Gastroesophageal sphincter (tissue), 4 donors: ENCODE measurements at places on chromosomes 6 and 20.

DNA sequence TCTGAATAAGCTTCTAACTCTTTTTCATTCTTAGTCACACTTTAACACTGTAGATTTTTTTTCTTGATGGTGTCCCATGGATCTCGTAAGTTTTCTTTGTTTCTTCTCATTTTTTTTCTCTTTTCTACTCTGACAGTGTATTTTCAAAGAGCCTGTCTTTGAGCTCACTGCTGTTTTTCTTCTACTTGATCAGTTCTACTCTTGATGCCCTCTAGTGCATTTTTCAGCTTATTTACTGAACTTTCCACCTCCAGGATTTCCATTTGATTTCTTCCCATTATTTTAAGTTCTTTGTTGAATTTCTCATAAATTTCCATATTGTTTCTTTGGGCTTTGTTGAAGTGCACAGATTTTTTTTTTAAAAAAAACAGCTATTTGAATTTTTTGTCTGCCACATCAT is 2641.1 kb upstream of the DEFB115 start:
- H3K36me3 ChIP-seq = no peaks in the 10 kb centered on the region
- H3K4me3 ChIP-seq = no peak overlapping the region
- no peaks in the 10 kb centered on the region for H3K4me1 ChIP-seq
- no peaks in the 10 kb centered on the region for H3K27me3 ChIP-seq
- ATAC-seq = no peak
- H3K27ac ChIP-seq = no peak overlapping the region

DNA sequence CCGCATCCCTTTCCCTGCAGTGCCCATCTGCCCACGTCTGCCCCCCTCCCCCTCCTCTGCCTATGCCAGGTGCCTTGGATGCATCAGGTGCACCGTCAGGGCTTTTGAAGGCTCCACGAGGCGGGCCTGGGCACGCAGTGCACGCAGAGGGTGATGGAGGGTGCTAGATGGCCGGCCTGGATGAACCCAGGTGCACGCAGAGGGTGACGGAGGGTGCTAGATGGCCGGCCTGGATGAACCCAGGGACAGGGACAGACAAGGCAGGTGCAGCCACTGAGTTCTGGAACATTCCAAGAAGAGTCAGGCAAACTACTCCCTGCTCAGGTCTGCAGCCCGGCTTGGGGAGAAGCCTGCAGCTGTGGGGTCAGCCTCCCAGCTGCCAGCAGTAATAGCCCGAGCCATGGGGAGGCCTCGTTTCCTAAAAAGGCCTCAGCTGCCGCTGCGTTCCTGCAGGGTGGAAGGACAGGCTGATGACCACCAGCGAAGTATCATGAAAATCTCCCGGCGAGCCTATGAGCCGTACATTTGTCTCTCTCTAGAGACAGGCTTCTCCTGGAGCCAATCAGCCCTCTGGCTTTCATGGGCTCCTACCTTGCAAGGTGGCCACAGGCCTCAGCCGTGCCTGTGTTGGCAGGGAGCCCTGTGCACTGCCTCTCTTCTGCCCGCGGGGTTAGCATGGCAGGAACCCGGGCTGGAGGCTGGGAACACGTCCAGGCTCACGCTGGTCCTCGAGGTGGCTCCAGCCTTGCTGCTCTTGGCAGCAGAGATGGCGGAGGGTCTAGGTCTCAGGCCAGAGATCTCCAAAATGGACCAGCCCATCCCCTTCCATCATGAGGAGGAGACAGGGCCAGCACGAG is 29.6 kb downstream of the NTSR1 start:
- H3K27ac ChIP-seq = no peak overlapping the region
- no peak for ATAC-seq
- no peak overlapping the region for H3K4me3 ChIP-seq

- no peaks in the 10 kb centered on the region for H3K4me1 ChIP-seq
- no peak overlapping the region for H3K27ac ChIP-seq
- H3K4me3 ChIP-seq = no peak overlapping the region
- no peaks in the 10 kb centered on the region for H3K36me3 ChIP-seq
- H3K27me3 ChIP-seq = no peaks in the 10 kb centered on the region
Observed at GRCh38 chr6:14518515-14519217, 401.1 kb downstream of the CD83 start.

DNA sequence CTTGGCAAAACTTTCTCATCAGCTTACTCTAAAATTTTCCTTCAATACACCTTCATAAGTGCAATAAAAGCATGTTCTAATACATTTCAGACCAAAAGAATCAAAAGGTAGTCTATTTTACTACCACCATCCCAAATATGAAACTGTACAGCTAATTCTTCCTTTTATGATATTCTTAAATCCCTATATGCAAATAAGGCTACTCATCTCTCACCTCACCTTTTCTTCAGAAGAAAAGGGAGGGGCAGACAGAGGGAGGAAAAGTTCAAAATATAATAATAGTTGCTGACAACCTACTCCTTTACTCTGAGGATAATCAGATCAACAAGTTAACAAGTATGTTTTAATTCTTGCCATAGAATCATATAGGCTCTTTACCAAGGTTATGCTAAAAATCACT is 7.4 kb downstream of the C6orf120 start:
- H3K4me1 ChIP-seq = peaks cover 22% of the 10 kb centered on the region
- H3K4me3 ChIP-seq = no peak overlapping the region
- H3K36me3 ChIP-seq = peaks cover 3% of the 10 kb centered on the region
- H3K27ac ChIP-seq = no peak overlapping the region
- no peaks in the 10 kb centered on the region for H3K27me3 ChIP-seq

DNA sequence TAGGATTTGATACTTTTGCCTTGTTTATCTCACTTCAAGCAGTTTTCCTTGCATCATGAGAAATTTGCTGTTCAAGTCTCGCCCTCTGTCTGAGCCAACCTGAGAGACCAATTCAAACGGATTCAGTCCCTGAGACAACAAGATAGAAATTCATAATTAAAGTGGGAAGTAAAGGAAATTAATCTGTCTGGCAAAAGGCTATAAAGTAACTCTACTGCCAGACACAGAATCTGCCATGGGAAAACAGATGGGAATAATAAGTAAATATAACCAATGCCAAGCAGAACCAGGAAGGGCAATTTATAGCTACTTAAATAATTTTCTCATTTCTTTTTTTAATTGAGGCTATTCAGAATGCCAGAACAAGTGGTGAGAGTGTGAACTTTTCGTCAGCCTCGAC is 239.6 kb downstream of the TFAP2C start:
- H3K4me1 ChIP-seq = no peaks in the 10 kb centered on the region
- H3K27ac ChIP-seq = no peak overlapping the region
- no peak for ATAC-seq
- H3K27me3 ChIP-seq = peaks cover 63% of the 10 kb centered on the region
- no peaks in the 10 kb centered on the region for H3K36me3 ChIP-seq

DNA sequence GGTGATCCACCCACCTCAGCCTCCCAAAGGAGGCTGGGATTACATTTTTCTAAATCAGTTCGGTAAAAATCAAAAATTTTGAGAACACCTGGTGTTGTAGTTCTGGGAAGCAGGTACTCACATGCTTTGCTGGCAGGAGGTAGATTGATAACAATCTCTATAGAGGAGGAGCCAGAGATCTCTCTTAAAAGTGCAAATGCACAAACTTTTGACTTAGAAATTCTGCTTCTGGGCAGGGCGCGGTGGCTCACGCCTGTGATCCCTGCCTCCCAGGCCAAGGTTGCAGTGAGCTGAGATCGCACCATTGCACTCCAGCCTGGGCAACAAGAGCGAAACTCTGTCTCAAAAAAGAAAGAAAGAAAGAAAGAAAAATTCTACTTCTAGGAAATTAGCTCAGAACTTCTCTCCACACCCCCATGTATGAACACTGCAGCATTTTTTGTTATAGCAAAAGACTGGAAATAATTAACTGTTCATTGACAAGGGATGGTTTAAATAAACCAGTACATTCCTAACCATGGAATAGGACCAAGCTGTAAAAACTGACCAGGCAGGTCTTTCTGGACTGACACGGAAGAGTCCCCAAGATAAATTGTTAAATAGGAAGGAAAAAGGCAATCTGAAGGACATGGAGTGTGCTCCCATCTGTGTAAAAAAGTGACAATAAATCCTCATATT is 14.4 kb upstream of the TRIB3 start:
- no peaks in the 10 kb centered on the region for H3K4me1 ChIP-seq
- H3K27ac ChIP-seq = no peak overlapping the region
- no peak overlapping the region for H3K4me3 ChIP-seq
- H3K27me3 ChIP-seq = peaks cover 9% of the 10 kb centered on the region
- H3K36me3 ChIP-seq = no peaks in the 10 kb centered on the region
- no peak for ATAC-seq

DNA sequence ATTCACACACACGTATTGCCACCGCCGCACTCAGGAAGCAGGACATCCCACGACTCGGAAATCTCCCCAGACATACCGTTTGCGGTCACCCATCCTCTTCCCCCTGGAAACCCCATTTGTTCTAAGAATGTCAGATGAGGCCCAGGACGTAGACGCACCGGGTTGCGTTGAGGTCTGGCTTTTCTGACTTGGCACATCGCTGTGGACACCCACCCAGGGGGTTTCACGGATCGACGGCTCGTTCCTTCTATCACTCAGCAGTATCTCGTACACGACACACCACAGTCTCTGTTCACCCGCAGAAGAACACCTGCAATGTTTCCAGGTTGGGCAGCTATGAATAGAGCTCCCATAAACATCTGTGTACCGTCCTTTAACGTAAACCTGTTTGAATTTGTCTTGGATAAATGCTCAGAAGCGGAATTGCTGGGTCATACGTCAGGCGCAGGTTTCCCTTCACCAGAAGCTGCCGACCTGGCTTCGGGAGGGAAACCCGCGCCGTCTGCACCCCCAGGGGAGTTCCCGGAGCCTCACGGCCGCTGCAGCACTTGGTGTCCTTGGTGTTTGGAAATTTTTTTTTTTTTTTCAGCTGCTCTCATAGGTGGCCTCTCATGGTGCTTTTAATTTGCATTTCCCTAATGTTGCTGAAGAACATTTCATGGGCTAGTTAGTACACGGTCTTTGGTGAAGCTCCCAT is 9.3 kb upstream of the EEF1A2 start:
- H3K4me1 ChIP-seq = no peaks in the 10 kb centered on the region
- H3K36me3 ChIP-seq = no peaks in the 10 kb centered on the region
- H3K4me3 ChIP-seq = no peak overlapping the region
- no peak for ATAC-seq
- peaks cover 88% of the 10 kb centered on the region for H3K27me3 ChIP-seq
- H3K27ac ChIP-seq = no peak overlapping the region

DNA sequence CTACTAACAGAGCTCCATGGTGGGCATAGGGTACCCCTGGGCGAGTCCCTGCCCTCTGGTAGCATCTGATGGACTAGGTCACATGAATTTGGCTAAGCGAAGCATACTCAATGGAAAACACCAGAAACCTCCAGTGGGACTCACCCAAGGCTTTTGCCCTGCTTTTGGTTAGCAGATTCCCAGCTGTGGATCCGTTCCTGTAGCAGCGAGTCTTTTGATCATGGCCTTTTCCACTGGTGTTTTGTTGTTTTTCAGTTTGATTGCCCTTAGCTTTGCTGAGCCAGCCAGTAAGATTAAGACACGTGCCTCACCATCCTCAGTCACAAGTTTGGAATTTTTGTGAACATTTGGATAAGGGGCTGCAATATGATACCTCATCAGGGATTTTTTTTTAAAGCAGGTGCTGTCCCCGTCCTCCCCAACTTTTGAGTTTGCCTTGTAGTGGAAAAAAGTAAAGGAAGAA is 8.0 kb downstream of the TNFAIP3 start:
- peak overlapping the region; percentile 66 for H3K27ac ChIP-seq
- no peak overlapping the region for H3K4me3 ChIP-seq
- H3K36me3 ChIP-seq = peaks cover 71% of the 10 kb centered on the region
- ATAC-seq = no peak

DNA sequence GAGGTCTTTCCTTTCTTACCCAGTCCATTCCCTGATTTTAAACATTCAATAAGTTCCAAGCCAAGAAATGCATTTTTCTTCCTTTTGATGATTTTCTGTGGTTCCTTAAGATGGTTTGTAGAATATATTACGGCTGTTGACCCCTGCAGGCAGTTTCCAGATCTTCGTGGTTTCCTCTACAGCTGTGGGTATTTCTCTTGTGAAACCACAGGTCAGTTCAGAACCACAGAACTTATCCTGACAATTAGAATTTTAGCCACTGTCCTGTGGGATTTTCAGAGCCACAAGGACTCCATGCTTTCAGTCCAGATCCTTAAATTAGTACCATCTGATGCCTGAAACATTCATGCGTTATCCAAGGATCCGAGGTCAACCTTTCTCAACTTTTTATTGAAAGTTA is 29.7 kb upstream of the EXOC2 start:
- no peak overlapping the region for H3K4me3 ChIP-seq
- no peaks in the 10 kb centered on the region for H3K4me1 ChIP-seq
- H3K27ac ChIP-seq = no peak overlapping the region
- no peaks in the 10 kb centered on the region for H3K36me3 ChIP-seq
- no peak for ATAC-seq

GRCh38 chr6:91694016-91694654 is 1107.3 kb upstream of the MAP3K7 start:
- H3K4me1 ChIP-seq = no peaks in the 10 kb centered on the region
- H3K27me3 ChIP-seq = no peaks in the 10 kb centered on the region
- no peaks in the 10 kb centered on the region for H3K36me3 ChIP-seq
- H3K27ac ChIP-seq = no peak overlapping the region
- no peak for ATAC-seq
- no peak overlapping the region for H3K4me3 ChIP-seq

DNA sequence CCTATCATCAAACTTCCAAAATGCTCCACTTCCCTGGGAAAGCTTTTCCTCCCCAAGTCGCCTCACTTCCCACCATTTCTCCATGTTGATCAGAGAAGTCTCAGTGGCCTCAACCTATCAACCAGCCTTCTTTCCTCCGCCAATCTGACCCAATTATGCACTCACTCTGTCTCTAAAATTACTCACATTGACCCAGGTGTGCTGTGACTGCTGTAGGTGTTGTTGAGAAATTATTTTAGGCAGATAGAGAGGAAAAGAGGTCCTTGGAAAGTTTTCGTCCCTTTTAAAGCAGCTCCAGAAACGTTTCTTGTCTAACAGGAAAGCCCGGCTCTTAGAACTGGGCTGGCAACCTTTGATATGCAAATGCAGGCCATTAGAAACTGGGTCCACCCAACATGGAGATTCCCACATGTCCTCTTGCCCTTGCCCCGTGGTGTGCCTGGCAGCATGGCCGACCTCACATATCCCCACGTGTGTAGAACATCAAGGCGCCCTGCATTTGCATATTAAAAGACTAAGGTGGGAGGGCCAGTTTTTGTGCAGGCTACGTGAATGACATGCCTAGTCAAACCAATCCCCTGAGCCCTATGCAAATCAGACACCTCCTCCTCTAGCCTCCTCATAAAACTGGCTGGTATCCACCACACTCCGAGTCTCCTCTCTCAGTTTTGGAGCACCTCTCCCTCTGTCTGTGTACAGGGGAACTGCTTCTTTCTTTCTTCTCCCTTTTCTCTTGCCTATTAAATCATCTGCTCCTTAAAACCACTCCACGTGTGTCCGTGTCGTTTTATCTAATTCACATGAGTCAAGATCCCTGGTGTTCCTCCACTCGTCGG is 12.9 kb downstream of the IPCEF1 start:
- H3K27ac ChIP-seq = no peak overlapping the region
- H3K36me3 ChIP-seq = no peaks in the 10 kb centered on the region
- no peaks in the 10 kb centered on the region for H3K4me1 ChIP-seq
- no peaks in the 10 kb centered on the region for H3K27me3 ChIP-seq

GRCh38 chr20:50385733-50386640 is 124.2 kb upstream of the PTPN1 start:
- no peak overlapping the region for H3K27ac ChIP-seq
- no peaks in the 10 kb centered on the region for H3K27me3 ChIP-seq
- ATAC-seq = no peak
- no peaks in the 10 kb centered on the region for H3K36me3 ChIP-seq
- no peak overlapping the region for H3K4me3 ChIP-seq
